Neural crest cell (in vitro differentiated cells): ENCODE measurements at places on chromosomes 2 and 18. TPM values are rescaled to one million over a fixed set of nuclear protein-coding genes. Genes with fewer than 3 reads are reported as not detected.

APCDD1 gene
- total RNA-seq, result 49.8 and 51.9 TPM in 2 replicates

GTF2A1L gene
- total RNA-seq, result not detected in 2 replicates

AMER3 gene
- total RNA-seq, result 1.3 and 1.4 TPM in 2 replicates

CCDC178 gene
- 0.42 and 0.82 TPM in 2 replicates for total RNA-seq

DNA sequence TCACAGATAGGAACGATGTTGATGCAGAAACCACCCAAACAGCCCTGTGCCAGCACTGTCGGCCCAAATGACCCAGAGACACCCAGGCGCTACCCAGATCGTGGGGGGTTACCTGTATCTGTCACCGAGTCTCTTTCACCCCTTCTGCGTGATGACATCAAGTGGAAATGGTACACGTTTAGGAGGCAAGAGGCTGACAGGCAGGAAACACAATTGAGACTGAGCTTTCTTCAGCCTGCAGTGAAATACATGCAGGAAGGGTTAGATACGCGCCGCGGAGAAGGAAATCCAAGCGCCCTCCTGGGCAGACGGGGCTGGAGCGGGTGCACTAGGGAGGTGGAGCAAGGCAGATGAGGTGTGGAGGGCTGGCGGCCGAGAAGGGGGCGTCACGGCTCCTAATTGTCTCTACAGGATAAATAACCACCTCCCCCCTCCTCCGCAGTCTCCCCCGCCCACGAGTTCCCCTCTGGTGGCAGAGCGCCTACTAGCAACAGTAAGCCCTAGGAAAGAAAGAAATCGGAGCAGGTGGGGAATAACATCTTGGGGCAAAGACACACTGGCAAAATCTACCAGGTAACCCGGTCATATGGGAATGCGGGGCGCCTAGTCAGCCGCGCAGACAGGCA lies at the start of gene RNF152:
TSS of gene RNF152 (minus strand) at position 325 of the 626 bp plus-strand sequence. CDS start 76,544 bp downstream, outside the sequence.
- DNase-seq, result peak; percentile 12

GRCh38 chr2:72788756-72789155 lies 37.1 kb downstream of the EXOC6B start:
- DNase-seq, result no peak

- no peak for DNase-seq
These were observed 7.8 kb upstream of the ETAA1 start for GRCh38 chr2:67389286-67389685.

DNA sequence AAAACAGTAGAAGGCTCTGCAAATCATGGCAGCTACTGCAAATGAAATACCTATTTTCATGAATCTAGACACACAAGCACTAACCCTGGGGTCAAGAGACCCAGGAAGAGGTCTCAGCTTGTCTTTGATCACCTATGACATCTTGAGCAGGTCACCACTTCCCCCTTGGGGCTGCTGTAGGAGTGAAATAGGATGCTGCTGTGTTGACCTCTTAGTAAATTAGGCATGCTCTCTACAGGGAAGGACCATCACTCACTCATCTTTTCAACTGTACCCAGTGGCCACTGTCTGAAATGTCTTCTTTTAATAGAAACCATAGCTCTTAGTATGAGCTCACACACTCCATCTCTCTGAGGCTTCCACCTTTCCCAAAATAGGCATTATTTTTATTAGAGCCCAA lies 83.8 kb downstream of the NCK2 start:
- no peak for DNase-seq

DNA sequence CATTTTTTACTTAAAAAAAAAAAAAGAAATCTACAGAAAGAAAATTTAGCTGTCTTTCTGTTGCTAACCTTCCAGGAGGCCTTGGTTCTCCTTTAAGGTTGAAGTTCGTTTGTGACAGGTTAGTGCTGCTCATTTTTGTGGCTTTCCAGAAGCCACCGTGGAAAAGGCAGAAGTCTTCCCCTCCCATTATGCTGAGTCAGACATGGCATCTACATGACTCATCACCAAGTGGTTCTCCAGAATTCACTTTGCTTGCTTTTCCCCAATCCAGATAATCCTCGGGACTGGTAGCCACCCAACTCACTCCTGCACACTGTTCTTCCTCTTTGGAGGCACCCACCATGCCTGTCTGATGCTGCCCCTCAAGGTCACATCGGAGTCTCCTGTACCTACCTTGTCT lies 228.7 kb downstream of the PIK3C3 start:
- DNase-seq, result no peak

DNA sequence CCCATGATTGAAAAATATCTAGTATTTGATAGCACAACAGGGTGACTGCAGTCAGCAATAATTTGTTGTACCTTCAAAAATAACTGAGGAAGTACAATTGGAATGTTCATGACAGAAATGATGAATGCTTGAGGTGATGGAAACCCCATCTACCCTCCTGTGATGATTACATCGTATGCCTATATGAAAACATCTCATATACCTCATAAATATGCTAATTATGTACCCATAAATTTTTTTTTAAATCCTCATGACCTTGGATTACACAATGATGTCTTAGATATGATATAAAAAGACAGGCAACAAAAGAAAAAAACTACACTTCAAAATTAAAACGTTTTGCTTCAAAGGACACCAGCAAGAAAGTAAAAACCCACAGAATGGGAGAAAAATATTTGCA lies 1.4 kb upstream of the POLR1B start:
- no peak for DNase-seq

GRCh38 chr2:146305164-146305563 lies 1539.7 kb upstream of the ACVR2A start:
- DNase-seq, result no peak

DNA sequence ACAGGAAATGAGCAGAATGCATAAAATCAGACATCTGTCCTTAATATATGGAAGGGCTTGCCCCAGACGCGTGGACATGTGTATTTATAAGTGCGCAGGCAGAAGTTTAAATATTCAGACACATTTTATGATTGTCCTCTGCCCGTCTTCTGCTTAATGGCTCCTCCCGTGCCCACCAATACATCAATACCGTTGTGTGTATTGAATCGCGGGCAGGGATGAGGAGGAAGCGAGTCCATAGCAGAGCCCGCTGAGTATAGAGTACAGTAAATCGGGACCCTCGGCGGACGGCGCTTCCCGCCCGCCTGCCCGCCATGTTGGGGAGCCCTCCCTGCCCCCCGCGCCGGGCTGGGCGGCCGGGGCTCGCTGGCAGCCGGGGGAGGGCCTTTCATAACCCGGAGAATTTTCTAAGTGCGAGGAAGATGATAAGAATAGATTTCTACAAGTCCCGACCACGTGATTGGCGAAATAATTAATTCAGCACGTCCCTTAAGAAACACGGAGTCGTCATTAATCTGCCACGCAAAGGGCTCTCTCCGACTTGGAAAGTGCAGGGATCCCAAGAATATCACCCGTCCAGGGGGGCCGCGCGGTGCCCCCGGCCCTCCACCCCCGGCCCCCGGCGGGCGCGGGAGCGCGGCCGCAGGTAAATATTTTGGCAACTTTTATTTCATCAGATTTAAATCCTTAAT lies at the start of gene HOXD3:
TSS of gene HOXD3 (plus strand) at position 501 of the 692 bp plus-strand sequence. CDS start 11,808 bp downstream, outside the sequence.
- no peak for DNase-seq

GRCh38 chr2:127066942-127067341 lies 40.0 kb downstream of the BIN1 start:
- DNase-seq, result no peak

GRCh38 chr2:102578376-102578775 lies 41.0 kb upstream of the SLC9A2 start:
- DNase-seq, result no peak

DNA sequence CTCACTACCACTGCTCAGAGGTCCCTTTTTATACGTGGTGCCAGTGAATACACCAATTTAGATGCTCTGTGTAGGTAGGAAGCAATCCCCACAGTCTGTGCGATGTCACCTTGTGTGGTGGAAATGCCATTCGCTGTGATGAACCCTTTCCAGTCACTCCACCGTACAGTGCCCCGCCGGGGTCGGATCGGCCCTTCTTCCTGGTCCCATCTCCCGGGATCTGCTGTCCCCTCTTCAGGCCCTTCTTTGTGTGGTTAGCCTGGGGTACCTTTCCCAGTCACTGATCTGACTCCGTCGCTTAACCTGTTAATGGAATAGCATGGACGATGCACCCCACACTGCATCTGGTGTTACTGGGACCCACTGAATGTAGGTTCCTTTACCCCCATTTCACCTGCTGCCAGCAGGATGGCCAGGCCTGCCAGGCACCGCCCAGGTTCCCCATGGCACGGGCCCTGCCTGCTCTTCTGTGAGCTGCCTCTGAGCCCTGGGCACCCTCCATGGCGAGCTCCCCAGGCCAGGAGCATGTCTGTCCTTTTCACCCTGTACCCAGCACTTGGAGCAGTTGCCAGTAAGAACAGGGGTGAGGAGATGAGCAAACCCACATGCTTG lies 18.0 kb downstream of the TWIST2 start:
- DNase-seq, result no peak

DNA sequence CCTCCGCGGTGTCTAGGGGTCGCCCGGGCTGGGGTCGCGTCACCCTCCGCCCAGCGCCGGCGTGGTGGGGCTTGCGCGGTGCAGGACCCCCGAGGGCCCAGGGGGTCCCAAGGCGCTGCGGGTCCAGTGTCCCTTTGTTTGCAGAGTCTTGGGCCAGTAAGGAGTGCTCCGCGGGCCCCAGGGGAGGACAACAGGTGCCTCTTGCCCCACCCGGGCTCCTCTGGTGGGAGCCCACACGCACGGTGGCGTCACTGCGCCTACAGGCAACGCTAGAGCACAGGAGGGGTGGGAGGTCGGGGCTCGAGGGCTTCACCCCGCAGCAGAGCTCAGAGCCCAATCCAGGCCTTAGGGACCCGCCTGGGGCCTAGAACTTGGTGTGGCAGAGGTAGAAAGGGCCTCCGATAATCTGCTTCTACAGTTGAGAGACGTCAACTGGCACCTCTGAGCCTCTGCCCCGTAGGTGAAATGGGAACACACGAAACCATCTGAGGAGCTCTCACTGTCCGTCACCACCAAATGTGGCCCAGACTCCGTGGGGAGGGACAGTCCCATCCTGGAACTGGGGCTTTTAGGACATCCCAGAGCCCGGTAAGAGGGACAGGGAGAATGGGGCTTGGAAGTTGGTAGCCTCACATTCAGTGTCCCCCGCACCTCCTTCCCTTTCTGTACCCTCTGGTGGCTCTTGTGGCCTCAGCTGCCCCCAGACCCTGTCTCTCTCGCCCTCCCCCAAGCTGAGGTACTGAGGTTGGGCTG lies 1.4 kb downstream of the ARID5A start:
- DNase-seq, result no peak
